ENCODE measurements at places on chromosomes 6 and 20.

DNA sequence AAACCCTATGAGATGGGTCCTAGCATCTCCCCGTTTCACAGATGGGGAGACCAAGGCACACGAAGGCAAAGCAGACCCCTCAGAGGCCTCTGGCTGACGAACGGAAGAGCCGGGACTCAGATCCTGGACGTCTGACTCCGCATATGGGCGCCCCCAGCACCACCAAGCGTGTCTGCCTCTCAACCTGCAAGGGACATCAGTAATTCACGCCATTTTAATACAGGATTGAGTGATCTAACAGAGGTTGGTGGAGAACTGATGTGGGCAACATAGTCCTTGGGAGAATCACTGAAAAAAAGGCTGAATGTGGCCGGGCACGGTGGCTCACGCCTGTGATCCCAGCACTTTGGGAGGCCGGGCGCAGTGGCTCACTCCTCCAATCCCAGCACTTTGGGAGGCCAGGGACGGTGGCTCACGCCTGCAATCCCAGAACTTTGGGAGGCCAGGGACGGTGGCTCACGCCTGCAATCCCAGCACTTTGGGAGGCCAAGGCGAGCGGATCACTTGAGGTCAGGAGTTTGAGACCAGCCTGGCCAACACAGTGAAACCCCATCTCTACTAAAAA lies 206.6 kb downstream of the DLL1 start:
- no peak for DNase-seq

DNA sequence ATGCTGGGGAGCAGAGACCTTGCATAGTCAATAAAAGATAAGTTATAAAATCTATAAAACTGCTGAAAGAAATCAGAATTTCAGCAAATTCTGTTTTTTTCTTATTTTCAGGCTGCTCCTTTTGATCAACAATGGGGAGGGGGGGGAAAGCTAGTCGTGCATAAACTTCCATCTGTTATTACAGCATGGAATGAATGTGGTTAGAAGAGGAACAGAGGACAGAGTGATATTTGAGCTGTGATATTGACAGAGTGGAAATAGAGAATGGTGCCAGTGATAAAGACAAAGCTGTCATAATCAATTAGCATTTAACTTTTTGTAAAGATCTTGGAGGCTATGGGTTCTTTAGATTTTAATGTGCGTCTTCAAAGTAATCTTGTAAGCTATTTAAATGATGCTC lies 43.4 kb upstream of the QKI start:
- no peak for DNase-seq

- no peak for DNase-seq
These were observed 101.6 kb upstream of the TMEM30A start for GRCh38 chr6:75386050-75386770.

GRCh38 chr20:47610945-47611250 lies 109.2 kb downstream of the NCOA3 start:
- DNase-seq, result no peak

DNA sequence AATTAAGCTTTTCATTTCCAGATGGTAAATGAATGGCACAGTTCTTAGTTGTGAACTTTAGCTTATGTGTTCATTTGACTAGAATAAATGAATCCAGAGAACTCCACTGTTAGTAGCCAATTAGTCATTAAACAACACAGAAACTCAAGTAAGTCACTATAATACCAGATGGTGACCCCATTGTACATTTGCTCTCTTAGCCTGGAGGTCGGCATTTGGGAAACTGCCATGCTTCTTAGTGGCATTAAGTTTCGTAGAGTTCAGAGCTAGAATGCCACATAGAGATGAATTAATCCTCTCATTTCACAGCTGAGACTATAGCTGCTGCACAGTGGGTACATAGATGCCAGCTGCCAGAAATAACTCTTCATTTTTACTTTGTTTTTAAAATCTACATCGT lies 10.8 kb upstream of the DTNBP1 start:
- no peak for DNase-seq

DNA sequence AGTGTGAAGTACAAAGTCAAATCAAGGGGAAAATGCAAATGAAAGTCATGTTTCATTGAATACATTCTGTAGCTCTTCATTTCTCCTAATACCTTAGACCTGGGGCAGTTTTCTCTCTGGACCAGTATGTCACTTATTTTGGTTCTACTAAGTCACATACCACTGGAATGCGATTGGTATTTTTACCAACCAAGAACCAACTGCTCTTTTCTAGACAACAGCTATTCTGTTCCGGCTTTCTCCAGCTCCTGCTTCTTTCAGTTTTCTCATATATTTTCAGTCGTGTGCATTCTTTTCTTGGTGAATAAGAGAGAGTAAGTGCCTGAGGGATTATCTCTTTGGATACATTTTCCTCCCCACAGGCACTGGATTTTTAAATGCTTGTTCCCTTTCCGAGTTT lies 39.2 kb upstream of the SPACA1 start:
- DNase-seq, result no peak

Data from stimulated activated CD8-positive, alpha-beta memory T cell treated with anti-CD3 and anti-CD28 coated beads, Interleukin-2, amount 100 ng/mL, for 1 hour (primary cell).